Suppressor macrophage treated with lipopolysaccharide for 4 hours (primary cell): ENCODE measurements at places on chromosomes 2 and 18.
A peak's percentile ranks its signal among the peaks of the same experiment; 100 is the strongest.

GRCh38 chr2:27689424-27689823, 25.7 kb downstream of the SLC4A1AP start:
- no peak for DNase-seq

DNA sequence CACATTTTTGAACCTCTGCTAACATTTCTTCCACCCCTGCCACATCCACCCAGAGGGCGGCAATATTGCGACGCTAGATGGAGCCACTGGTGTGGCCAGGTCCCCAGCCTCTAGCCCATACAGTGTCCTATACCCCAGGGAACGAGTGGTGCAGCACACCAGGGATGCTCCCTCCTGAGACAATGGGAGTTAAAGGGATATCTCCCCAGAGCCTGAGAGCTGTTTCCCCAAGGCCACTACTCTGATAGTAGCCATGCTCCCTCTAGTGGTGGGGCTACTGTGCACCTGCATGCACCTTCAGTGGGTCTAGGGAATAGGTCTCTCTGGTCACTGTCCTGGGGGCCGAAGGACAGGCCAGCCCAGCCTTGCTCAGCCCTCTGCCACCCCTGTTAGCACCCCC, 336.4 kb upstream of the FSHR start:
- peak; percentile 9 for DNase-seq

DNA sequence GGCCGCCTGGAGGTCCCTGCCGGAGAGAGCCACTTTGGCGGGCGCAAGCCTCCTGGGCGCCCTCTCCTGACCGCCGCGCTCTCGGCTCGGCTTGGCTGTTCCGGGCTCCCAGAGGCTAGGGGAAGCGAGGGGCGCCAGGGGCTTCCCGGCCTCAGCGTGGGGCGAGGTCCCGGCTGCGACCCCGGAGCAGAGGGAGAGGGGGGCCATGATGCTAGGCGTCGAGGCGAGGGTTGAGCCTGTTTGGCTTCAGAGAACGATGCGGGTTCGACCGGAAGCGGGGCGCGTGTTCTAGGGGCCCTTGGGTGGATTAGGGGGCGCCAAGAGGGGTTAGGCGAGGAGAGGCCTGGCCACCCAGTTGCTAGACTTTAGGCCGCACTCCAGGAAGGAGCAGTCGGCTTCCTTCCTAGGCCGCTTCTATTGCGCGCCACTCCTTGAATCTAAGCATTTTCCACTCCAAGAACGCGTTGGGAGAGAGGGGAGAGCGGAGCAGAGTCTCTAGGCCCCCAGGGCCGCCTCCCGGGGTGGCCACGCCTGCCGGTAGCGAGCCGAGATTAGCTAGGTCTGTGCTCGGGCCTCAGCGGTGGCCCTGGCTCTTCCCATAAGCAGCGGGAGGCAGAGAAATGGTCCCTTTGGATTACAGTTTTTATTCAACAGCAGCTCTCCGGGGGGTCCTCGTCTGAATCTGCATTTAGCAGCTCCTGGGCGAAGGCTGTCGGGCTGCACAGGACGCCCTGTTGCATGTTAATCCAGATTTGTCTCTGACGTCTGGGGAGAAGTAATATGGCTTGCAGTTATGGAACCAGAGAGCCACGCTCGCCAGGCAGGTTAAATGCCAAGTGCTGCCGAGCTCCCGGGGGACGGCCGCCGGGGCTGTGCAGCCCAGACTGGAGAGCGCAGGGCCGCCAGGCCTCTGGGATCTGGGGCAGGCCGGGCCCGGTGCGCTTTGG, 11.3 kb downstream of the MEIS1 start:
- DNase-seq, result peak; percentile 39

- DNase-seq, result no peak
Measured at GRCh38 chr2:72995430-72996116, 75.9 kb downstream of the SFXN5 start.

DNA sequence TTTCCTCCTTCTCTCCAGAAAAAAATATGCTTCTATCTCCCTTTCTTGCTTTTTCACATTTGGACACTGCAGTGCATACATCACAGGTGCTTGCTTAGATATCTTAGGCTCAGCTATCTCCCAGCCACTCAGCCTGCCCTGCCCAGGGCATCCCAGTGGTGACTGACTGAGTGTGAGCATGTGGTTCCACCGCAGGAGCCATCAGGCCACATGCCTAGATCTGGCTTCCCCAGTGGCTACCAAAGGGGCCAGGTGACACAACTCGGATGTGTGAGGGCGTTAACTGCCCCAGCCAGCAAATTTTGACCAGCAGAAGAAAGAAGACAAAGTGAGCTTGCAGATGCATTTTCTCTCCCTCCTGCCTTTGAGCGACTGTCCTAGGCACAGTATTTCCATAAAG, 25.5 kb downstream of the SP5 start:
- no peak for DNase-seq

DNA sequence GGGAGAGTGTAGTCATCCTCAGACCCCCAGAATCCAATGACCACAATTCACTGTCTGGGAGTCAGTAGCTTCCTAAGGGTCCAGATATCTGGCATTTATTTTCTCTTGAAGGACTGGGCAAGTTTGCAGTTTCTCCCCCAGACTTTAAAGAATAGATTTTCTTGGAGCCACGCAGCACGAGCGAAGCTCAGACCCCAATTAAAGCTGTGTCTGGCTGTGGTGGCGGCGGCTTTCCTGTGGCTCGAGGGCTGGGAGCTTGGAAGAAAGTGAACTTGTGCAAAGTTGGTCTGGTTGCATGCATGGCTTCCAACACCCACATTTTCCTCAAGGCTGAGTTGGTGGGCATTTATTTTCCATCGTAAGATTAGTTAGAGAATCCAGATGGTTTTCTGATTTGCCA, 105.0 kb downstream of the ACKR3 start:
- no peak for DNase-seq

GRCh38 chr2:8239531-8240088, 442.2 kb upstream of the ID2 start:
- peak; percentile 94 for DNase-seq

GRCh38 chr2:172333978-172334330, 93.4 kb upstream of the ITGA6 start:
- DNase-seq, result no peak
